ENCODE measurements at places on chromosomes 12 and 14.

DNA sequence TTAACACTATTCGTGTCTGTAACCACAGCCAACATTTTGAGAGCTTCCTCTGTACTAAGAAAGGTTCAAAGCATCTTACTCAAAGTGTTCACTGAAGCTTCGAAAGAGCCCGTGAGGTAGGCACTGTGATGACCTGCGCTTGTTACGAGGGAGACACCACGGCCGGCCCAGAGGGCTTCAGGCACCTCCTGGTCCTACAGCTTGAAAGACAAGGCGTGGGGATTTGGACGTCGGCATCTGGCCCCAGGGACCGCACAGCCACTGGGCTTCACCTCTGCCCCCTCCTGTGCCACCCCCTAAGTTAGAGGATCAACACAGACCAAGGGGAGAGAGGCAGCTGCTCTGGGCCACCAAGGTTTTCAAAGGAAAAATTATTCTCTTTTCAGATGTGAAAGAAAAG is 75.6 kb downstream of the RIMBP2 start:
- DNase-seq = no peak

DNA sequence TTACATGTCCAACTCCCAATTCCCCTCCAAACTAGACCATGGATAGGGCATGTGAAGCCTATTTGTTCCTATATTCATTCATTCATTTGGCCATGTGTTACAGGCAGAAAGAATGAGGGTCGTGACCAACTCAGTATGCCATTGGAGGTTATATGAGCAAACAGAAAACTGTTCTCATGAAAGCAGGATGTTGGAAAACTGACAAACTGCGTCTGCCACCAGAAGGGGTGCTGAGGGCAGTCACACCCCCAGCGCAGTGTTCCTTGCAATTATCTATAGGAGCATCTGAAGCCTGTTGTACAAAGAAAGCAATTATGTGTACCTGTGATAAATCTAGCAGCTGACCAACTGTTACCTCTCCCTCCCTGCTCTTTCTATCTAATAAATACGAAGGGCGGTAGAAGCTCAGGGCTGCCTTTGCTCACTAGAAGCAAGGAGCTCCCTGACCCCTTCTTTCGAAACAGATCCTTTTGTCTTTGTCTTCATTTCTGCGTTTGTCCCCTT is 21.1 kb downstream of the ENTPD5 start:
- no peak for DNase-seq

- peak; percentile 63 for DNase-seq
Measured at GRCh38 chr14:73591690-73592449, at the start of gene ACOT4. TSS of gene ACOT4 (plus strand) at chr14:73591873. CDS start at chr14:73591960, 87 bp downstream.

DNA sequence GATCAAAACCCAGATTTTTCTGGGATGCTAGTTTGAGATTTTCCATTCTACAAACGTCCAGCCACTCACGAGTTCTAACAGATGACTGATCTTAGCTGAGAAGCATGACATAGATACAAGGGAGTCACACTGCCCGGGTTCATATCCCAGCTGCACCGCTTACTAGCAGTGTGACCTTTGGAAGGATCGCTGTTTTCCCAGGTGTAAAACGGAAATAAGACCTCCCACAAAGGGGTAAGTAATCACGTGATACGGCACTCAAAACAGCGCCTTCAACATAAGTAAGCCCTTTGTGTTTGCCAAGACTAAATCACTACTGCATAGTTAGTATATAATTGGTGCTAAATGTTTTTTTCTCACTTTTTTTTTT is 624 bp upstream of the PWP1 start:
- DNase-seq = peak; percentile 40

- DNase-seq = no peak
Measured at GRCh38 chr14:94925416-94926173, 155.7 kb upstream of the GSC start.

- no peak for DNase-seq
Measured at GRCh38 chr12:121533394-121534090, 47.3 kb downstream of the KDM2B start.

All from NCI-H345 (cell line).